ENCODE measurements at places on chromosomes 2 and 18.

DNA sequence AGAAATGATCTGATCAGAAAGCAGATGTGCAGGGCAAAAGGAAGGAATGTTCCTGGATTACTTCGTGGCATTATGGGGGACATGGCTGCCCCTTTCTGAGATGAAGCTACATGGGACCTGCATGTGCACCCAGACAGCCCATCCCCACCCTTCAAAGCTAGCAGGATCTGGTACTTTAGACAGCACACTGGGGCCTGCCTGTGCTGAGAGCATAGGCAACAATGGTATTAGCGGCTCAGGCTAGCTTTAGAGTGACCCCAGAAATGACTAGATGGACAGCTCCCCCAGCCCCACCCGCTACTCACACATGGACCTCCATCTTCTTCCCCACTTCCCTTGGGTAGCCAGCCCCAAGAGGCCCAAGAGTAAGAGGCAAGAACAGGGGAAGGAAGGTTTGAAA lies 61.5 kb upstream of the NFE2L2 start:
- DNase-seq, result no peak

GRCh38 chr2:184336688-184337087 lies 261.6 kb upstream of the ZNF804A start:
- no peak for DNase-seq

DNA sequence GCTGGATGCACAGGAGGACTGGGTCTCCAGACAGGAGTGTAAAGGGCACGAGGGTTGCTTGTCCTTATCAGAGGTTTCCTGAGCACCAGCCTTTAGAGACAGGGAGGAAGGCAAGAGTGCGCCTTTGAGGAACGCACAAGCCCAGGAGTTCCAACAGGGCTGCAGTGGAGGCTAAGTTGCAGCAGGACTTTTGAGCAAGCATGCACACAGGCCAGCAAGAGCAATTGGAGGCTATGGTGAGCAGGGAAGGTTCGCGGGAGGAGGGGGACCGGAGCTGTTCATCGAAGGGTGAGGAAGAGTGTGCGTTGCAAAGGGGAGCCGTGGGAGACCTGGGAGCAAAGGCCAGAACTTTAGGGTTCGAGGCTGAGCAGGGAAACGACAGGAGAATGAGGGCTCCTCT lies 2.2 kb upstream of the ATOH8 start:
- no peak for DNase-seq

DNA sequence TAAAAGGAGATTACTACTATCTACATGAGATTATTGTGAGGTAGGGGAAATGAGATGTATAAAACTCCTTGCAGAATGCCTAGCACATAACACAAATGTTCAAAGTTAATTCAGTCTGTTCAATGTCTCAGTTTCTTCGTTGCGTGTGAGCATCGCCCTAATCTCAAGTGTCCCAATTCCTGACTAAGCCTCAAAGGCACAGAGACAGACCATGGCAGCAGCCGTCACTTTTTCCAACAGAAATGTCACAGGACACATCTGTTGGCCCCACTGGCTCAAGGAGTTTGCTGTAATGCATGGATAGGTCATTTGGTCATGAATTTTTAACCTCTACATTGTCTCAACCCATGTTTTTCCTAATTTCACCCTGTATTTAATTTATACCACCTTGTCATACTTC lies 75.3 kb downstream of the STK39 start:
- DNase-seq, result no peak

DNA sequence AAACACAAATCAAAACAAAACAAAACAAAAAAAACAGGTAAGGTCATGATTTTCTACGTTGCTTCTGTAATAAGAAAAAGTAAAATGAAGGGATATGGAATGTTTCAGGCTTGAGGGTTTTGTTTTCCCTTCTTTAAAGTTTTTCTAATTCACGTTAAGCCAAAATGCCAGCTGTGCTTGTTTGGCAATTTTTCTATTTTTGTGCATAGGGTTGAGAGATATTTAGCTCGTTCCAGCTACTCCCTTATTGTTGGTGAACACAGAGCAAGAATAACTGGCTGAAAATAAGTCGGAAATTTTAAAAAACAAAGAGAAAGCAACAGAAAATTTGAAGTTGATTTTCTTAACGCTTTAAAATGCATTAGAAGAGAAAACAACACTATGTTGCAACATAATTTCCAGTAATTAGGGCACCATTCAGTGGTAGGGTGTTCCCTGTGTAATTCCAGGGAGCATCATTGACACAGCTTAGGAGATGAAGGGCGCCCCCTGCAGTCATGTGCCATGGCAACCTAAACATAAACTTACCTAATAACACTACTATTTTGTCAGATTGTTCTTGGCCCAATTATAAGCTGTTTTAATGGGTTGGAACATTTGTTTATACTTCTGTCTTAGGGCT lies 99.5 kb downstream of the DTNA start:
- DNase-seq, result peak; percentile 1

DNA sequence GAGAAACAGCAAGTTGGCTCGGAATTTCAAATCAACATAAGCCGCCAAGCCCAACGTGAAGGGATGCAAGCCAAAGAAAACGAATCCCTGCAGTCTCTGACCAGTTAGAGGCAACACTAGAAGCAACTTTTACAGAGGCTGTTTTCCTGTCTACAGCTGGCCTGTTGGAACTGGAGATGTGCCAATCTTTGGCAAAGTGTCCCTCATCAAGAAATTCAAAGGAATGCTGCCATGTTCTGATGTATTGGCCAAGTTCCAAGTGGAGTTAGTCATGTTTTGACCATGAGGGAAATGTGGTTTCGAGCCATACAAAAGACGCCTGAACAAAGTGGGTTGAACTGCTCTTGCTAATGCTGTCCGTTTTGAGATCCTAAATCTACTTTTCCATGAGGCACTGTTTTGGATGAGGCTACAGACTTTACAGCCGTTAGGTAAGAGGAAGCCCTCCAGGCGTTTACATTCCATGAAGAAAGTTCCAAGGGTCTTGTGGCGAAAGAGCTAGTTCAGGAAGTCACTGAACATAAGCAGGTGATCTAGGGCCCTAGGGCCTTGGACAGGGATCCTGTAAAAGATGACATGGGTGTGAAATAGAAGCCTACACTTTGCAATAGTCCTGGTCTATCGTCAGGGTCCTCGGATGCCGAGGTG lies 140.7 kb upstream of the PXDN start:
- DNase-seq, result no peak

DNA sequence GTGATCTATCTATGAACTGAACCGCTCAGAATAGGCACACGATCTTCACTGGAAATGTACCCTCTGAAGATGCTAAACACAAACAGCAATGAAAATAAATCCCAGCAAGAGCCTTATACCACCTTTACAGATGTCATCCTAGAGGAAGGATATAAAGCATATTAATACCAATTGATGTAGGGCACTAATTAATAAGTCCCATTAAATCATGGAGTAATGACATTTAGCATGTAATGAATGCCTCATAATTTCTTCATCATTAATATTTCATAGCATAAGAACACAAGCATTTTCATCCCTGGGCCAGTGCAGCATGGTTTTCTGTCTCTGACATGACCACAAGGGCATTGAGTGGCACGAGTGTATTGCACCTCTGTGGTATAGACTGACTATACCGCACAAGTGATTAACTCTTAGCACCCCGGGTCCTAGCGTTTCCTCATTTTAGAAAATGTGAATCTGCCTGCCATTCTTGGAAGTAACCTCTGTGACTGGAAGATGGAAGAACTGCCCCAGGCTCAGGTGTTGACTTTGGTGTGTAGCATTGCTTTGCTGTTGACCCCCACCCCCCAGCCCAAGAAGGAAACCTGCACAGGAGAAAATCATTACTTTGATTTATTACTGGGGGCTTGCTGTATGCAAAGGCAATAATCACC lies 1.4 kb upstream of the TMEM178A start:
- DNase-seq, result no peak

GRCh38 chr18:74950479-74950878 lies 258.5 kb downstream of the PTGR3 start:
- DNase-seq, result no peak

GRCh38 chr18:31646332-31647126 lies 37.9 kb downstream of the B4GALT6 start:
- DNase-seq, result no peak

GRCh38 chr2:67645280-67646138 lies 248.4 kb downstream of the ETAA1 start:
- no peak for DNase-seq

DNA sequence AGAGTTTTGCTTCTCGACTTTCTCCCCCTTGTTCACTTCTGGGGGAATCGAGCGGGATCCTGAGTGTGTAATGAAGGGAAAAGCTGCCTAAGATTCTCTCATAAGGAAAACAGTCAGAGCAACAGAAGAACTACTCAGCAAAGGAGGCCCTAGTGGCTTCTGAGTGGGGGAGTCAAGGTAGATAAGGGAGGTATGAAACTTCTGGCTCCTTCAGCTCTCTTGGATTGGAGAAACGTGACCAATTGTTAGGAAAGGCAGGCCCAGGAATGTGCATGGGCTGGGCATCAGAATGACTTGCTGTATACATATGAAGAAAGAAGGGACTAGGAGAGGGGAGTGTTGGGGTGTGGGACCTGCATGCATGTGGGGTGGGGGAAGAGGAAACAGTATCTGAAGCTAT lies 73.1 kb downstream of the KCNS3 start:
- no peak for DNase-seq

GRCh38 chr2:51145761-51146160 lies 113.8 kb upstream of the NRXN1 start:
- DNase-seq, result no peak

DNA sequence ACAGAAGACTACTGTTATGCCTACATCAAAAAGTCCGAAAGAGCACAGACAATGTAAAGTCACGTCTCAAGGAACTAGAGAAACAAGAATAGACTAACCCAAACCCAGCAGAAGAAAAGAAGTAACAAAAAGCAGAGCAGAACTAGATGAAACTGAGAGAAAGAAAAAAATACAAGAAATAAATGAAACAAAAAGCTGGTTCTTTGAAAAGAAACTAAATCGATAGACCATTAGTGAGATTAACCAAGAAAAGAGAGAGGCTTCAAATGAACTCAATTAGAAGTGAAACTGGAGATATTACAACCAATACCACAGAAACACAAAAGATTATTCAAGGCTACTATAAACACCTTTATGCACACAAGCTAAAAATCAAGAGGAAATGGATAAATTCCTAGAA lies 271.8 kb downstream of the MBD2 start:
- no peak for DNase-seq

GRCh38 chr2:17235167-17235566 lies 283.1 kb downstream of the RAD51AP2 start:
- DNase-seq, result no peak

DNA sequence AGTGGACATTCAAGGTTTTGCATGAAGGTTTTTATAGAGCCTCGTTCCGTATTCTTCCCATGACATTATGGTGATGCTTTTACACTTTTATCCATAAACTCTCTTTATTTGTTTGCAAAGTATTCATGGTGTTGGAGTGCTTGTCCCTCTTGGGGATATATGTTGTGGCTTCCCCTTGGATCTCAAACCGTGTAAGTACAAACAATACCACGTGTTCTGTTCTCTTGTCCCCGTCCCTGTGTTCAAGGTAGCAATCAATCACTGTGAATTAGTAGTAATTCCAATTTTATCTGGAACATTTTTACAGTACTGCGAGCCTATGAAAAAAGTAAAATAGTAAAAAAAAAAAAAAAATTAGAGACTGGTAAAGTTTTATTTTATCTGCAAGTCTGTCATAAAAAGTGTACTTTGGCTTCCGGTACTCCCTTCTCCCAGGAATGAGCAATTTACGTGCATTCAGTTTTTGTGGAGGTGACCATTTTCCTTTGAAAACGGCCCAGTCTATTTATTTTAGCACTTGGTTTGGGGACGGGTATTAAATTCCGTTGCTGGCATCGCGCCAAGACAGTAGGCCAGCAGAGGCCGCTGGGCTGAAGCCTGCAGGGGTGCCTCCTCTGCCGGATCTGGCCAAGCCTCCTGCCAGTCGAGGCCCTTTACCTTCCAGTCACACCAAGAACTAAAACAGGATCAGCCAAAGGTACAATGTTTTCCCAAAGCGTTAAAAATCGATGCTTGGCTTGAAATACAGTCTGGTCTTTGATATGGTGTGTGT lies 175.7 kb downstream of the SOCS6 start:
- DNase-seq, result no peak

DNA sequence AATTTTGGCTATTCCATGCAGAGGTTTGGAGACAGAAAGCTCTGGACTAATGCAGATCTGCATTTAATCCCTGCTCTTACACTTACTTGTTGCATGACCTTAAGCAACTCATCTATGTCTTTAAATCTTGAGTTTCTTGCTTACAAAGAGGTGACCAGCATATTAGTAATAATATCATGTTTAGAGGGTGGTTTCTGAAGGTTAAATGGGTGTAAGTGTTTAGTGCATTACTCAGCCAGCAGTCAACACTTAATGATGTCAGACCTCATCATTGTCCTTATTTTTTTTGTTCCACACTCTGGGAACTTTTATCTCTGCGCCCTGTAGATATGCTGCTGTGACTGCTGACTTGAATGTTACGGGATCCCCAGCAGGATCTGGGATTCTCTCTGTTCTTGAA lies 1.7 kb downstream of the IL1RL1 start:
- no peak for DNase-seq

GRCh38 chr2:98460573-98461497 lies 16.2 kb downstream of the INPP4A start:
- no peak for DNase-seq

DNA sequence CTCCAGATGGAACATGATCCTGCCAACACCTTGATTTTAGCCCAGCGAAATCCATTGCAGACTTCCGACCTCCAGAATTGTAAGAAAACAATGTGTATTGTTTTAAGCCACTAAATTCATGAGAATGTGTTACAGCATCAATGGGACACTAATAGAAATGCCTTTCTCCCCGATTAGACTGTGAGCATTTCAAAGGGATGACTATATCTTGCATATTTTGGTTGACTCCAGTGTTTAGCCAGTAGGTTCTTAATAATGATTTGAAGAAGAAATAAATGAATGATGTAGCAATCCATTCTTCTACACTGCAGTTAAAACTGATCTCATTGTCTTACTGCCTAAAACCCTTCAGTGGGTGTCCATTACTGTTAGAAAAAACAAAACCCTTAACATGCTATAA lies 67.4 kb upstream of the ACVR1C start:
- DNase-seq, result no peak

- DNase-seq, result no peak
Observed at GRCh38 chr2:105635564-105635963, 109.1 kb upstream of the NCK2 start.

GRCh38 chr18:21979171-21979560 lies 190.2 kb upstream of the GATA6 start:
- DNase-seq, result no peak

DNA sequence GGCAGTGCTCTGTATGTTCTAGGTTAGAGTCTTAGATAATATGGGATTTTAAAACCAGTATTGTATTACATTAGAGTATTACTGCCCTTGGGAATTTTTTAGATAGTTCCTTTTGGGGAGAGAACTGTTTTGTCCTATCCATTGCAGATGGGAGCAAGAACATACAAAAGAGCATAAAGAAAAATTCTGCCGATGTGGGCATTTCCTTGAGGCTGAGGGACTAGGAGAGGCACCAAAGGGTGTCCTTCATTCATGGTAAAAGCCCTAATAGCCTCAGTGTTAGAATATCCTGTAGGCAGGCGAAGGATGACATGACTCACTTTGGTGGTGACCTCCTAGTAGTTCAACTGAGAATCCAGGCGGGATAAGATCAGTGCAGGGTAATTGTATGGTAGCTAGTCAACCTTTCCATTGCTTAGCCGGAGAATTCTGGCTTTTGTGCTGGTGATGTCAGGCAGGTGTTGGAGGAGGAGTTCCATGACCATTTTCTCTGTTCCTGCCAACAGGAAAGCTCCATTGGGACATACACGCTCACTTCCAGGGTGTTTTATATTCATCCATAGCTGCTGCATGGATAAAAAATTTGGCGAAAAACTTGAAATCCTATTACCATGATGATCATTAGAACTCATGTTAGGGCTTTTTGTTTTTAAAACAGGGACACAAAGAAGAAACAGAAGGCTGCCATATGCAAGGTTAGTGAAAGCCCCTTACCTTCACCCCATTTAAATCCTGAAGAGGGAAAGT lies 28.1 kb downstream of the EPAS1 start:
- no peak for DNase-seq
